ENCODE measurements at places on chromosomes 3 and 15.

GRCh38 chr3:86634361-86634760, 356.6 kb downstream of the VGLL3 start:
- no peak for DNase-seq

DNA sequence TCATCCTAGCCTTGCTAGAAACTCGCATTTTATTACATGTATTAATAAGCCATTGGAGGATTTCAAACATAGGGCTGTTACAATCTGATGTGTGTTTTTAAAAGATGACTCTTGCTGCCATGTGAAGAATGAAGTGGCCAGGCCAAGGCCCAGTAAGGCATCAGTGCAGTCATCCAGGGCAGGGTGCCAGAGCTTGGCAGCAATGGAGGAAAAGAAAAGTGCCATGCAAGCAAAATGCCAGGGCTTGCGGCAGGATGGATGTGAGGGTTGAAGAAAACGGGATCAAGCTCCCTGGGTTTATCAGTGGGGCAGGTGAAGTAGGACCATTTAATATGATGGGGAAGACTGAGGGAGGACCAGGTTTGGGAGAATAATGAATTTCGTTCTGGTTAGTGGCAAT, 183.6 kb downstream of the MINAR1 start:
- no peak for DNase-seq

DNA sequence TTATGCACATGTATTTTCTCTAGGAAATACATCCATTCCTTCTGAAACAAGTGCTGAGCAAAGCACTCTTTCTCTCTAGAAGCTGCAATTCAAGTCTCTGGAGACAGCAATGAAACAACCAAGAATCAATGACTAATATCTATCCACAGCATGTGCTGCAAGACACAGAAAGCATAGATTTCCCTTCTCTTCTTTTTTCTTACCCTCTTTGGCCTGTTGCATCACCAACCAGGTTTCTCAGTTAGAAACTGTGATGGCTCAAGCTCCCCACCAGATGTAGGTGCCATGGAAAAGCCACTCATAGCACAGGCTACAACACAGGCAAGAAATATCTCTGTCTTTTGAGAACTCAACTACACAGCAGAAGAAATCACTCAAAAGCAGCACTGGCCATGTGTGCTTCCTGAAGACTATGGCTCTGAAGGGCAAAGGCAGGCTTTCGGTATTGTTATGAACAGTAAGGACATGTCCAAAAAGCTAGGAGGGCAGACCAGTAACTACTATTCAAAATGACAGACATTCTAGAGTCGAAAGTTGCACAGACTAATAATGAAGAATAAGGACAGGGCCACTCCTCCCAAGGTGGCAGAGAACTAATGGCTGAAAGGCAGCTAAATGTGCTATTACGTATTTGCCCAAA, 15.5 kb downstream of the ZDHHC3 start:
- no peak for DNase-seq

- no peak for DNase-seq
Measured at GRCh38 chr3:153835540-153835939, 285.6 kb upstream of the ARHGEF26 start.

GRCh38 chr15:29664406-29664805, 157.9 kb downstream of the TJP1 start:
- no peak for DNase-seq

- no peak for DNase-seq
Measured at GRCh38 chr15:31005660-31006059, 14.2 kb upstream of the MTMR10 start.

DNA sequence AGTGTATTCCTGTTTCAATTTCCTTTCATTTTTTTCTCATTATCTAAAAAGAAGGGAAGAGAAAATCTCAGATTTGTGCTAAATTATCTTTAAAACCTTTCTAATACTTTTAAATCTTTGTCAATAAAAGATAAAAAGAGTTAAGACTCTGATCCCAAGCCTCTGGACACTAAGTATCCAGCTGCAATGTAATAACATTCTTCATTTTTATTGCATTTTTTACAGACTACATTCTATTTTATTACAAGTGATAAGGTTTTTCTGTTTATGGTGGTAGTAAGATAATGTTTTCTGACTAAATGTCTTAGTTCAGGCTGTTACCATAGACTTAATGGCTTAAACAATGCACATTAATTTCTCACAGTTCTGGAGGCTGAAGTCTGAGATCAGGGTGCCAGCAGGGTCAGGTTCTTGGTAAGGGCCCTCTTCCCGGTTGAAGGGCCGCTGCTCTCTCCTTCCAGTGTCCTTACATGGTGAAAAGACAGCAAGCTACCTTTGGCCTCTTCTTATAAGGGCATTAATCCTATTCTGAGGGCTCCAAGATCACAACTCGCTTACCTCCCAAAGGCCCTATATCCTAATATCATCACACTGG, 19.7 kb downstream of the KCNAB1 start:
- no peak for DNase-seq

DNA sequence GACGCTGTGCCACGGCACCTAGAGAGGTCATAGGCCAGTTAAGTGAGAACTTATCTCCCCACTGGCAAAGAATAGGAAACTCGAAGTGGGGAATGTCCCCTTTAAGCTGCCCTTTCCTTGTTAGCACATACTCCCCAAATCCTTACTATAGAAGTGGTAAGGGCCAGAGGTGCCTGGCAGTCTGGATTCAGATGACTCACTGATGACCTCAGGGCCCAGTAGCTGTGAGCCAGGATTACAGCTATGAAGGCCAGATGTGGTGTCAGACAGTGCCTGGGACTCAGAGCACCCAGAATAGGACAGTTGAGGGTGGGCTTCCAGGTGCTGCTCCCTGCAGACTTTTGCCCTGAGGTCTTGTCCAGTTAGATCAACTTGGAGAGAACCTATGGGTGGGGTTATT, 37.7 kb downstream of the PDIA5 start:
- no peak for DNase-seq

- no peak for DNase-seq
Measured at GRCh38 chr3:5019411-5020241, 40.4 kb downstream of the BHLHE40 start.

DNA sequence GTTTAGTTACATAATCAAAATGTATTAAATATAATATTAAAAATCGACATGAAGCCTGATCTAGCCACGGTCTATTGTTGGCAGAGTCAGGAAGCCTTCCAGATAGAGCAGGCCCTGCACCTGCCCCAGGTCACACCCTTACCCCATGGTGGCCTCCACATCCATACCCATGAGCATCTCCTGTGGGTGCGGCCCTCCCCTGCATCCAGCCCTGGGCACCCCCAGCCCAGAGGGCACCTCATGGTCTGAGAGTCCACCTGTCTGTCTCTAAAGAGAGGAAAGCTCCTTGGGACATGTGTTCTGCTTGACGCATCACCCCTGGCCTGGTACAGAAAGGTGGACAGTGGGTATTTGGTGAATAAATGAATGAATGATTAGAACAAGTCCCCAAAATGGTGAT, 37.2 kb upstream of the CSPG4 start:
- DNase-seq, result no peak

- DNase-seq, result no peak
Measured at GRCh38 chr3:17301271-17301670, 416.5 kb downstream of the PLCL2 start.

GRCh38 chr3:171417813-171418212, 42.4 kb downstream of the TNIK start:
- DNase-seq, result no peak

GRCh38 chr15:29278436-29279105, 8.9 kb upstream of the NSMCE3 start:
- no peak for DNase-seq

DNA sequence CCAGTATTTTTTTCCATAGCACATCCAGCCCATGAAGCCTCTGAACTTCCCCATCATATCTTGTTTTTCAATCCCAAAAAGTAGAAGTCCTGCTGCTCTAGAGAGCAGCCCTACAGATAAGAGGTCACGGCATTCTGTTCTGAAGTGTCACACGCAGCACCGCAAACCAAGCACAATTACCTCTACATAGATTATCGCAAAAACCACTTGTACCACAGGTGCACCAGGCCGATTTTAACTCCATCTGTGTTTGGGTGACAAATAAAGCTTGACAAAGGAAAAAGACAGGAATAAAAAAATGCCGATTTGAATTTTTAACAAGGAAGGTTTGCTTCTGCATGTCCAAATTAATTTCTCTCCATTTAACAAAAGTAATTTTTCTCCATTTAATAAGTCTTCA, 113.7 kb downstream of the MYO5A start:
- no peak for DNase-seq

DNA sequence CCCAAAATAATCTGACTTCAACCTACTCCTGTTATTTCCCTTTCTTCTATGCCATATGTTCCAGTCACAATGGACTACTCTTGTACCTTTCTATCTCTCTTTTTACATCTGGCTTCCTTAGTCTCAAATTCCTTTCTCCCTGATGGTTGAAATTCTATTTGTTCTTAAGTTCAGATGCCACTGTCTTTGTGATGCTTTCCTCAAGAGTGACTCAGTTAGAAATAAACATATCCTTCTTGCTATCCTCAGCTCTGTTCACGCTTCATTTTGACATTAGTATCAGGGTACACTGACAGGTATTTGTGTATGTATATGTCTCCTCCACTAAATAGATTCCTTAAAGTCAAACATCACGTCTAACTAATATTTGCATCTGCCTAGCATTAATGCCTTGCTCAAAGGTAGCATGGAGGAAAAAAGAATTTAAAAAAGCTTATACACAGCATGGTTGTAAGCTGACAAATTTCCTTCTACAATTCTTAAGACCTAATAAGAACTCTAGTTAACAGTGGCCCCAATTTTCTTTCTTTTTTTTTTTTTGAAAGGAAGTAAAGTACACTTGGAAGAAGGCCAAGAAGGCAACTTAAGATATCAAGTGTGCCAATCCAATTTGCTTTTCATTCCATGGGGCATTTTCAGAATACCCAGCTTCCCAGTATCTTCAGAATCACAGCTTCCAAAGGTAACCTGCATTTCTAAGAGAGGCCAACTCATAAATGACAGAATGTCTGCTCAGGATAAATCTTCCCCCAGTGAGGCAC, 58.0 kb downstream of the CHAC1 start:
- no peak for DNase-seq

- no peak for DNase-seq
Measured at GRCh38 chr3:159252274-159252673, 450.4 kb downstream of the MFSD1 start.

DNA sequence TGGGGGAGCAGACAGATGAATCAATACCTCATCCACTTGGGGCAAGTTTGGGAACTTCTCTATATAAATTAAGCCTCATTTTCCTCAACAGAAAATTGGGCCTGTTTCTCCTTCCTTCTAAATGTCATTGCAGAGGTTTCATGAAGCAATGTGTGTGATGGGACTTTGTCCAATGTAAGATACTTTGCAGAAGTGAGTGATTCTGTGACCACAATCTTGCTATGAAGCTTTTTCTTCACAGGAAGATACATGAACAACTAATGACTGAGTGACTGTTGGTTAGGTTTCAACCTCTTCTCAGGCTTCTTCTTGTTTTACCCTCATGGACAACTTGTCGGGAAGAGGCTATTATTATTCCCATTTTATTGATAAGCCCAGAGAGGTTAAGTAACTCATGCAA, 11.0 kb downstream of the TMEM45A start:
- DNase-seq, result no peak

- no peak for DNase-seq
Measured at GRCh38 chr15:67433495-67434099, 87.3 kb upstream of the C15orf61 start.

DNA sequence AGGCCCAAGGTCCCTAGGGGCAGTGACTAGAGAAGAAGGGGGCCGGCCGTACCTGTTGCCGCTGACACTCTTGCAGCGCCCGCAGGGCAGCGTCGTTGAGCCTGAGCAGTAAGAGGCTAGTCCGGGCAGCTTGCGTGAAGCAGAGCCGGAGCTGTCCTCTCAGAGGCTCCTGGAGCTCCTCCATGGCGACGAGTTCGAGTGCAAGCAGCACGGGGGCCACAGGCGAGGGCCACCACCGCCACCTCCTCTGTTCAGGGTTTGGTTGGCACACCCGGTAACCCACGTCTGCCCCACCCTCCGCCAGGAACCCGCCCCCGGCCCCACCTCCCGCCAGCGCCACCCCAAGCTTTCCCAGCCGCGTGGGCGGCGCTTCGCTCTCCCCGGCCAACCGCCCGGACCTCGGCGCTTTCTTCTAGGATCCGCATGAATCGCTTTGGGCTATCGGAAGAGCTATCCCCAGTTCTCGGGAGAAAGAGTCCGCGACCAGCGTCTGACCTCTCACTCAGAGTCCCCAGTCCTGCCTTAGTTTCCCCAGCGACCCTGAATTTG, at the start of gene ELL3:
Gene ELL3, minus strand, starts transcription at position 249 of the 549 bp plus-strand sequence. Its CDS starts 65 bp downstream, at position 184.
- DNase-seq, result peak; percentile 37
